ENCODE measurements at places on chromosomes 16 and 17.

GRCh38 chr16:57084996-57085395 lies 7.4 kb upstream of the CPNE2 start:
- DNase-seq, result no peak

DNA sequence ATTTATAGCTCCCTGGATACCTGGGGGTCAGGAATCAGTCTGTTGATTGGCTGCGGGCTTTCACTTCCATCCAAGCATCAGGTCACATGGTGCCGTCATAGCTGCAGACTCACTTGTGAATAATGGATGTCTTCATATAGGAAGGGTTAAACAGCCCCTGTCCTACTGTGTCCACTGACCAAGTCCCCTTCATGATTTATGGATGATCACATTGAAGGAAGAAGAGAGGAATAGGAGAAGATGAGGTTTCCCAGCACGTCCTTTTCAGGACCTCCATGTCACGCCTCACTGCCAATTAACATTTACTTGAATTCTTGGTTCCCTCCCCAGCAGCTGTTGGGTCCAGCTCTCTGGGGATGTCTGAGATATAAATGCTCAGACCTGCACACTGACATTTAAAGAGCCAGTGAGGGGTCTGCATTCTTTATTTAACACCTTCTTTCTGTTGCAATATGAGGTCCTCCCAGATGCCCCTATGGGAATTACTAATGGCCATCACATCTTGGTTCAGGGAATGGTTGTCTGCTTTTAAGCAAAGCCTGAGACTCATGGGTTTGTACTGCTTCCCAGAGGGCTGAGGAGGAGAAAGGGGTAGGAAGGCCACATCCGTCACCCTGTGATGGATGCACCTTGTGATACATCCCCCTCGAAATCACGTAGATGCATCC lies 230.6 kb upstream of the HSBP1 start:
- DNase-seq, result no peak

DNA sequence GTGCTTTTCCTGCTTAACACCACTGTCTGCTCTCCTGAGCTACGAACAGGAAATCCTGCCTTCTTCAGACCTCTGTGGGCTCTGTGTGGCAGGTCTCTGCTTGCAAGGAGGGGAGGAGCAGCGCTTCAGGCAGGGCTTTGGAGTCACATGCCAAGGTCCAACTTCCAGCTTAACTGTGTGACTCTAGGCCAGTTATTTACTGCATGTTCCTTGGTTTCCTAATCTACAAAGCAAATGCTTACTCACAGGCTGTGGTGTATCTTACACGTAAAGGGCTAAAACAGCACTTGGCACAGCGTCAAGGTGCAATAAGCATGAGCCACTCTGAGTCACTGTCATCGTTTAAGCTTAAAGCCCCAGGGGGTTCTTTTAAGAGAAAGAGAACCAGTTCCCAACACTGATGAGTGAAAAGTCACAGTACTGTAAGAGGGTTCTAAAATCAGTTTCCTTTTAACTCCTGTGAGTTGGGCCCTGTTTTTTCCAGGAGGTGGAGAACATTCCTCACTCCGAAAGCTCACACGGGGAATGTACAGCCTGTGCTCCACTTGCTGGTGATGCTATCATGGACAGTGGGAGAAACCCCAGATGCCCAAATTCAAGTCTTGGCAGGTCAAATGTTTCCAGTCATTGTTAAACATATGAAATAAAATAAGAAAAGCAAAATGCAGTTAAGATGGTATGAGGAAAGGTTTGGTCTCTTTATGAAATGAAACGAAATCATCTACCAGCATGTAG lies 54.1 kb upstream of the BCAR1 start:
- DNase-seq, result peak; percentile 21

GRCh38 chr17:9676820-9677310 lies 31.5 kb downstream of the USP43 start:
- no peak for DNase-seq

DNA sequence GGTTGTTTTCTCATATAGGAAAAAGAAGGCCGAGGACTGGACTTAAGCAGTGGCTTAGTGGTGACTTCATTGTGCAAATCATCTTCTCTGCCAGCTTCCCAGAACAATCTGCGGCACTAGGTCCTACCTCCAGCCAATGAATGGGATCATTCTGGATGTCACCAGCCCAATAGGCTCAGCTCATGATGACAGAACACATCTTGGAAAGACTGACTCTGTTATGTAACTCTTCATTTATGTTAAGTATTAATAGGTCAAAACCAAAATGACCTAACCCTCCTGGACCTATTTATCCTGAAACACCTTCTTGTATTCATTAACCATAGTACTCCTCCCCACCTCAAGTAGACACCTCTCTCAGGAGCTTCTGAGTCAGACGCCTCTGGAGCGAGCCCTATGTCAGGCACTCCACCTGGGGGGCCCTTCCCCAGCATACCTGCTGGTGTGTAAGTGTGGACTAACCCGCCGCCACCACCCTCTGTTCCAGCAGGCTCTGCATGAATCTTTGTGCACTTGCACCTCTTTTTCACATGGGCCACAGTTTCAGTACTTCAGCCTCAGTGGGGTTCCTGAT lies 7.2 kb downstream of the ARL2BP start:
- no peak for DNase-seq

GRCh38 chr17:43986225-43986981 lies 18.0 kb upstream of the NAGS start:
- DNase-seq, result no peak

DNA sequence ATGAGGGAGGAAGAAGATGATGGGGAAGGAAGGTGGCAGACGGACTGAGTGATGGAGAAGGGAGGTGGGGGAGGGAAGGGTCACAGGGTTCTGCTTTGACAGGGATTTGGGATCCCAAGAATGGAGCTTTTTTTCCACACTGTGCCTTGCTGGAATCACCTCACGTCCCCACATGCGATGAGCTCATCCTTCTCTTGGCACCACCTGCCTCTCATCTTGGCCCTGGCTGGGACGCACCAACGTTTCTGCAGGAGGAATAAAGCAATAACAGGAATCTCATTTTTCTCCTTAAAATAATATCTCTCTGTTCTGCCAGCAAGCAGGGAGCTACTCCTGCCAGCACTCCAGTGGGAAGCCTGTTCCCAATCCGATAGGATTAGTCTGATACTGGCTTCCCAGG lies 47.8 kb downstream of the MEOX1 start:
- DNase-seq, result no peak

DNA sequence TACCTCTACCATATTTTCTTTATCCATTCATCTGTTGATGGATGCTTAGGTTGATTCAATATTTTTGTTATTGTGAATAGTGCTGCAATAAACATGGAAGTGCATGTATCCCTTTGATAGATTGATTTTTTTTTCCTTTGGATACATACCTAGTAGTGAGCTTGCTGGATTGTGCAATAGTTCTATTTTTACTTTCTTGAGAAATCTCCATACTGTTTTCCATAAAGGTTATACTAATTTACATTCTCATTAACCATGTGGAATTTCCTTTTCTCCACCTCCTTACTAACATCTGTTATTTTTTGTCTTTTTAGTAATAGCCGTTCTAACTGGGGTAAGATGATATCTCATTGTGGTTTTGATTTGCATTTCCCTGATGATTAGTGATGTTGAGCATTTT lies 124.6 kb upstream of the TOX3 start:
- DNase-seq, result no peak

DNA sequence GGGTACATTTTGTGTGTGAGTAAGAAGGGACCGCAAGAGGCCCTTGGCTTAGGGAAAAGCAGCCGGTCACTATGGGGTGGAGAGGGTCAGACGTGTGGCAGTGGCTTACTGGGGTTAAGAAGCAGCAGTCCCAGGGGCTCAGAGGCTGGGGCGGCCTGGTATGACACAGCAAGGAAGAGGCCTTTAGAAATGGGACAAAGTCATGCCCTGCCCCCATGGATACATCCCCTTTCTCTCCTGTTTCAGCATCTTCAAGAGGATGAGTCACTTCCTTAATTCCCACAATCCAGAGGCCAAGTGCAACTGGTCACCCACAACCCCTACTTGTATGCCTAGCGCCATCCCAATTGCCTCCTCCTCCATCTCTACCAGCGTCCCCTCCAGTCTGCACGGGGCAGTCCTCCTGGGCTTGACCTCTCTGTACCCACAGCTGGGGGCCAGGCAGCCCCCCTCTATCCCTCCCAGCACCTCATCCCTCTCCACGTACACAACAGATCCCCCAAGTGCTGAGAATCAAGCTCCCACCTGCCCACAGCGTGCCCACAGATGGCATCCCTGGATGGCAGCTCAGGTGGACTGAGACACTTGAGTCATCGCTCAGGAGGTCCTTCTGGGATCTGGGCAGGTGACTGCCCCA lies 6.9 kb upstream of the EFTUD2 start:
- no peak for DNase-seq

- no peak for DNase-seq
Measured at GRCh38 chr17:76437467-76438402, 15.2 kb downstream of the UBE2O start.

- DNase-seq, result no peak
Measured at GRCh38 chr17:64694207-64694606, 32.1 kb upstream of the SMURF2 start.

DNA sequence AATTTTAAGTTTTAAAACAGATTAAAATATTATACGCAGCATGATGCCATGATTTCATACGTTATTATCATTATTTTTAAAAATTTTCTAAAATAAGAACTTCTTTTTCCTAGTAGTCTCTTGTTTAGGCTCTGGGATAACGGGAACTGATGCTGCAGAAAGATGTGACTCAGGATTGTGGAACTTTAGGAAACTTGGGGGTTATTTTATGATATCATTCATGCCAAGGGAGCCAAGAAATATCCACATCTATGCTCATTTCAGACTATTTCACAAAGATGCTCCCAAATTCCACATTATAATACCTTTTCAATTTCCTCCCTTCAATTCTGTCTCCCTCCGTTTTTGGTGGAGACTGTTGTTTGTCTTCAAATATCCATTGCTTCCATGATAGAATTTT lies 236.4 kb downstream of the HS3ST3A1 start:
- no peak for DNase-seq

DNA sequence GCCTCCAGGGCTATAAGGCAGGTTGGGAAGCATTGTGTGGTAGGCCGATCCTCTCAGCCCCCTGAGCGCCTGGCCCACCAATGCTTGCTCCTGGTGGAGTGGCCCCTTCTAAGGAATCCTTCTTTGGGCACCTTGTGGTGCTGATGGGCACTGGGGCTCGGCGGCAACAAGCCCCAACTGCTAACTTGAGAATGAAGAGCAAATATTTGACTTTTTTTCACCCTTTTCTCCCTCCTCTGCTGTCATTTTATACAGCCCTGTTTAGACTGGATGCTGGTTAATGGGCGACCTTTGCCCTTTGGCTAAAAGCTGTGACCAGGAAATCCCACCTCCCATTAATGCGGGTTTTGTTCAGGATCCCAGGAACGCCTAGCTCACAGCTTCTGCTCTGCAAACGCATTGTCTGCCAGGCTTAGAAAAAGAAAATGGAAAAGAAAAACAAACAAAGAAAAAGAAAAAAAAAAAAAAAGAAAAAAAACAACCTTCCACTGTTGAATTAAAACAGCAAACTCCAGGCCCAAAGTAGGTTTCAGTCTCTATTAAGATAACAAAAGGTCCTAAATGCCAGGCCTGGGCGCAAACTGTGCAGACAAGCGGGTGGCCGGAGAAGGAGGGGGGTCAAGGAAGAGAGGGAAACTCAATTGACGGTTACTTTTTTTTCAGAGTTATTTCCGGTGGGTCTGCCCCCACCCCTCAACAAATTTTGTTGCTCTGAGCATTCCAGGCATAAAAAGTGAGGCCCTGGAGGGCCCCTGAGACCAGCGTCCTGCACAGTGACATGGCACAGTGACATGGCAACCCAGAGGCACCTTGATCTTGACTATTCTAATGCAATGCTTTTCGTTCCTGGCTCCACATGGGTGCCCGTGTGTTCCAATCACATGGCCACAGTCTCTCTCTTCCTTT lies 301.4 kb downstream of the MAF start:
- no peak for DNase-seq

- DNase-seq, result no peak
Measured at GRCh38 chr17:79777120-79777893, 641 bp upstream of the CBX2 start.

GRCh38 chr17:82751171-82751570 lies 694 bp upstream of the TBCD start:
- DNase-seq, result no peak

GRCh38 chr17:2174468-2175293 lies 119.8 kb downstream of the HIC1 start:
- DNase-seq, result no peak

- DNase-seq, result no peak
Measured at GRCh38 chr17:45405250-45406086, 27.2 kb downstream of the ARHGAP27 start.

GRCh38 chr17:41775394-41776226 lies 10.9 kb downstream of the JUP start:
- no peak for DNase-seq

DNA sequence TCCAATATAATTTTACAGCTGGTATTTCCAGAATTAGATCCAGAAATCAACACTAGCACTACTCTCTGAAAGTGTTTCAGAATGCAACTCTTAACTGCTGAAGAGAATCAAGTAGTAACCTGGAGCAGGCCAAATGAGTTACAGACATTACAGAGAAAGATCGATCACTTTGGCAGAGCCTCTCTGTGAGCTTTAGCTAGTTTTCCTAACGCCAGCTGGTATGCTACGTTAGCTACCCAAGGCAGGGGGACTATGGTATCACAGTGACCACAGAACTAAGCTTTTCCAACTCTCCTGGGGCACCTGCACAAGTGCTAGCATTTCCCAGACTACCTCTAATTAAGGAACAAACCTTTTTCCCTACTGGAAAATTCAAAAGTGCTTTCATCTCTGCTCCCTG lies 30.4 kb downstream of the TRAF4 start:
- no peak for DNase-seq

GRCh38 chr17:28347261-28347891 lies 10.0 kb downstream of the POLDIP2 start:
- DNase-seq, result no peak

DNA sequence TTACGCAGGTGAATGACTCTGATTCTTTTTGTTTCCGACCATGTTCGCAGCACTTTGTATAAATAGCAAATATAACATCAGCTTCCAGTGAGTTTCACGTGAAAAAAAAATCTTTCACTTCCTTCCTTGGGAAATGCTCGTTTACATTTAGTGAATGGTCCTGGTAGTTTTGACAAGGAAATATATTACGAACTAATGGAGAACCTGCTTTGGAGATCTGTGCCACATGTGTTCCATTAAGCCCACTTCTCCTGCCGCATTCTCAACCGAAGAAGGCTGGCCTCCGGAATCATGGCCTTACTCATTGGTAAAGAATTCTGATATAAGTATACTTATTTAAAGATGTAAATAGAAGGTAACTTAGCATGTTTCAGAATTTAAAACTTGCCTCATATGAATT lies 3.6 kb downstream of the CRAMP1 start:
- DNase-seq, result no peak

DNA sequence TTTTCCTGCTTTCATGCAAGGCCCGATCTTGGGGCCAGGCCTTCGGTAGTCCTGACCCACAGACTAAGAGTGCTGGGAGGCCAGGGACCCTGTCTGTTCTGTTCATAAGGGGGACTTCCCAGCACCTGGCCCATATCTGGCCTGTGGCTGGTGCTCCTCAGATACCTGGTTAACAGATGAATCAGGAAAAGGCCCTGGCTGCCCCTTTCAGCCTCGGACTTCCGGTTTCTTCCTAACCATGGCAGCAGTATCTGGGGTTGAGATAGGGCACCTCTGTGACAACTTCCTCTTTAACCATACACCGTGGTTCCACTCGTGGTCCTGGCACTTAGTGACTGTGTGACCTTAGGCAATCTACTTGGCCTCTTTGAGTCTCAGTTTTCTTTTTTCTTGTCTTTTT lies 18.4 kb downstream of the PLCG2 start:
- DNase-seq, result no peak
